Mucosa of gallbladder (tissue), 1 donor: ENCODE measurements at places on chromosomes 13 and 19. TPM values are rescaled to one million over a fixed set of nuclear protein-coding genes. Genes with fewer than 3 reads are reported as not detected.

DNA sequence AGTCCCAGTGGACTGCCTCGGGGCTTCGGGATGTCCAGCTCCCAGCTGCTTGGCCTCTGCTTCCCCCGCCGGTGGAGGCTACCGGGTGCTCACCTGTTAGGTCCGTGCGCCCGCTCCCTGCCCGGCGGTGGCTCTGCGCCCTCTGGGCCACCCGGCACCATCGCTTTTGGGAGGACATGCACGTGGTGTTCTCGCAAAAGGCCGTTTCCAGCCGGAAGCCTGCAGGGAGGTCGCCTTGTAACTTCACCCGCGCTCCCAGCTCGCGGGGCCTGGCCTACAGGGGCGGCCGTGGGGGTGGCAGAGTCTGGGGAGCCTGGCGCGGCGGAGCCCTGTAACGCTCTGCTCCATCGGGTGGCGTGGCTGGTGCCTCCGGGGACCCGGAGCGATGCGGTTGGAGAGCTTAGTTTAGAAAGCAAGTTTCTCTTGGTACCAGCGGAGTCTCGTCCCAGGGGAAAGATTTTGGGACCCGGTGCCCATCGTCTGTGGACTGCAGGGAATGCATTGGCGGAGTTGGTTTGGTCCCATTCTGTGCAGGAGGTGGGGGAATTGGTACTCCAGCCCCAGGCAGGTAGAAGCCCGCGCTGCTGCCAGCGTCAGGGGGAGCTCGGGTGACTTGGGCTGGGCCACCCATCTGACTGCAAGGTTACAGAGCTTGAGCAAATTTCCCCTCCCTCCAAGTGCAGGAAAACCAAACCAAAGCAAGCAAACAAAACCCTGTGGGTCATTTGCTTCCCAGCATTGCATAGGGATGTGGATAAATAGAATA lies 673 bp downstream of the SPATA13 start:
- no peak for DNase-seq

DNA sequence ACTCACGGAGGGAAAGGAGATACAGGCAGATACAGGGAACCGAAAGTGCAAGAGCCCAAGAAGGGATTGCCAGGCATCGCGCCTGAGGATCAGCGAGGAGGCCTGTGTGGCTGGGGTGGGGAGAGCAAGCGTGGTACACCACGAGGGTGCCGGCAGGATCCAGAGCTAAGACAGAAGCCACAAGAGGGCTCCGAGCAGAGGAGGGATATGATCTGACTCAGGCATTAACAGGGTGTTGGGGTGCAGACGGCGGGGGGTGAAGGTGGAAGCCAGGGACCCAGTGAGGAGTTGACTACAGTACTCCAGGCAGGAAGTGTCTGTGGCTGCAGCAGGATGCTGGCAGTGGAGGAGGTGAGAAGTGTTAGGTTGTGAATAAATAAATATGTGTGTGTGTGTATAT lies 5.4 kb upstream of the PPP1R37 start:
- DNase-seq, result no peak

DNA sequence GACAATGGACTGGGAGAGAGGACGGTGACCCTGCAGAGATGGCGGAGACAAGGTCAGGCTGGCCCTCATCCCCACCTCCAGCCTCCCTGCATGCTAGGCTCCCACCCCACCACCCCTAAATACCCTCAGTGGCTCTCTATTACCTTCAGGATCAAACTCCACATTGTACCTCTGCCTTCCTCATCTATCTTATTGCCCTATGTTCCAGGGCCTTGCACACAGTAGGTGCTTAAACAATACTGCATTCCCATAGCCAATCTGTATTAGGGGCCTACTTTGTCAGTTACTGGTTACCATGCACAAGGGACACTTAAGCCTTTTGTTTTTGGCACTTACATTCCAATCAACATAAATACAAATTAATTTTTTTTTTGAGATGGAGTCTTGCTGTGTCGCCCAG lies 6.5 kb downstream of the PALM3 start:
- no peak for DNase-seq

- no peak for DNase-seq
Measured at GRCh38 chr13:21594715-21595545, 9.0 kb downstream of the MICU2 start.

THSD8 gene
- total RNA-seq, result 4.1 TPM

GARIN5A gene
- total RNA-seq, result 5.0 TPM

DNA sequence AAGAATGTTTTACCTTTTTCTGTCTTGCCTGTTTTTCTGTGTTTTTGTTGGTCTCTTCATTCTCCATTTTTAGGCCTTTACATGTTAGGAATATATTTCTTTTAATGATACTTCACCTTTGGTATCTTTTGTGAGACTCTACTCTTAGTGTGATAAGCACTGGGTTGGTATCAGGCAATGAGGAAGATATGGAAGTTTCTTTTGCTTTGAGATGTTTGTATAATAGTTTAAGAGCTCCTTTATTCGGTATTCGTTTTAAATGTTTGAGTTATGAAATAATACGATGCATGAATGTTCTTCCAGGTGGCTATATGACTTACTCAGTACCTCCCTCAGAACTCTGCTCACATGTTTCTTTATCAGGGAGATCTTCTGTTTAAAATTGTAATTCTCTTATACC lies 144.8 kb downstream of the PDS5B start:
- no peak for DNase-seq

DNA sequence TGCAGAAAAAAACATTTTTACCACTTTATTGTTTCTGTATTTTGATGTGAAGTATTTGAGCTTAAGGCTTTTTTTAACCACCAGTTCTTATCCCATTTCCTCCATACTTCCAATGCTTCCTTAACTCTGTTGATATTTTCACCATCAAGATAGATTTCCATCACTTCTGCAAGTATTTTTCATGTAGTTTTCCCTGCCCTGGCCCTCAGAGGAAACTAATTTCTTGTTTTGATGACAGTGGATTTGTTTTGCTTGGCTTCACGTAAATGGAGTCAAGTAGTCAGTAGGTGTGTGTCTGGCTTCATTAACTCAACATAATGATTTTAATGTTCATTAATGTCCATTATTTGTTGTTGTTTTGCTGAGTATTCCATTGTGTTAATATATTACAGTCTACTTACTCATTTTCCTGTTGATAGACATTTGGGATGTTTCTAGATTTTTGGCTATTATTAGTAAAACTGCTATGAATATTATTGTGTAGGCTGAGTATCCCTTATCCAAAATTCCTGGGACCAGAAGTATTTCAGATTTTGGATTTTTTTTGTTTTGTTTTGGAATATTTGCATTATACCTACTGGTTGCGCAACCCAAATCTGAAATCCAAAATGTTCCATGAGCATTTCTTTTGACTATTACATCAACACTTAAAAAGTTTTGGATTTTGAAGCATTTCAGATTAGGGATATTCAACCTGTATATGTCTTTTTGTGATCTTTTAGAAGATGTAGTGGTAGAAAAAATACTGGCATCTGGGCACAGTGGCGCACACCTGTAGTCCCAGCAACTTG lies 23.3 kb downstream of the ZNF582 start:
- DNase-seq, result no peak

- no peak for DNase-seq
Measured at GRCh38 chr13:101965096-101965495, 436.8 kb downstream of the FGF14 start.

- no peak for DNase-seq
Measured at GRCh38 chr13:26719356-26719945, 41.1 kb downstream of the GPR12 start.

FOSB gene
- 7.2 TPM for total RNA-seq

- no peak for DNase-seq
Measured at GRCh38 chr13:49435992-49436391, 7.9 kb downstream of the CAB39L start.

HIF3A gene
- 52.0 TPM for total RNA-seq

SBK2 gene
- total RNA-seq, result not detected

DNA sequence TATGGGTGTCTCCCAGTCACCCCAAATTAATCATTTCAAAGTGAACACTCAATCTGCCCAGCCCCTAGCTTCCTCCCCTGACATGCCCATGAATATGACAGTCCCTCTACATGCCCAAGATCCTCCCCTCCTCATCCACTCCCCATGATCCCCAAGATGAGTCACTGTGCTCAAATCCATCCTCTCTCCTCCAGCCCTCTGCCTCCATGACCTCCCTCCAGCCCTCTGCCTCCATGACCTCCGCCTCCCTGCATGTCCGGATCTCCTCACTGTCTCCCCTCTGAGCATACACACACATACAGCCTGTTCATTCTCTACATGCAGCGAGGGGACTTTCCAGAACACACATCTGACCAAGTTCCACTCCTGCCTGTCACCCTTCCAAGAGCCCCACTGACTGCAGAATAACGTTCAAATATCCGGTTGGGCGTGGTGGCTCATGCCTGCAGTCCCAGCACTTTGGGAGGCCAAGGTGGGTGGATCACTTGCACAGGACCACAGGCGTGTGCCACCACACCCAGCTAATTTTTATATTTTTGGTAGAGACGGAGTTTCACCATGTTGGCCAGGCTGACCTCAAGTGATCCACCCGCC lies 18.4 kb upstream of the FEM1A start:
- no peak for DNase-seq

GRCh38 chr19:11251650-11252314 lies 10.5 kb downstream of the DOCK6 start:
- DNase-seq, result no peak

DNA sequence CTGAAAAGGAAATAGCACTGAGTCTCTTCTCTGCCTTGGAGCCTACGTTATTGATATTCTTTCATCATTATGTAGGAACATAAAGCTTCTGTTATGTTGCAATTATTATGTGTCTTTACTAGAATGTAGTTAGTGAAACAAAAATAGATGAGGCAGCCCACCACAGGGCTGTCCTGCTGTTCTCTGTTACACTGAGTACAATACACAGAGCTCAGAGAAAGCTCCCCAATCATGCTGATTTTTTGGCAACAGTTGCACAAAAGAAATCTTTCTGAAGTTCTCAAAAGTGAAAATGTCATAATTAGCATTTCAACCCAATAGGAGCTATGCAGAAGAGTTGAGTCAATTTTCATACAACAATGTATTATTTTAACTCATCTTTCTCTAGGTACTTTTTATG lies 119.5 kb downstream of the EFNB2 start:
- DNase-seq, result no peak

ZNF763 gene
- total RNA-seq, result 5.2 TPM

DNA sequence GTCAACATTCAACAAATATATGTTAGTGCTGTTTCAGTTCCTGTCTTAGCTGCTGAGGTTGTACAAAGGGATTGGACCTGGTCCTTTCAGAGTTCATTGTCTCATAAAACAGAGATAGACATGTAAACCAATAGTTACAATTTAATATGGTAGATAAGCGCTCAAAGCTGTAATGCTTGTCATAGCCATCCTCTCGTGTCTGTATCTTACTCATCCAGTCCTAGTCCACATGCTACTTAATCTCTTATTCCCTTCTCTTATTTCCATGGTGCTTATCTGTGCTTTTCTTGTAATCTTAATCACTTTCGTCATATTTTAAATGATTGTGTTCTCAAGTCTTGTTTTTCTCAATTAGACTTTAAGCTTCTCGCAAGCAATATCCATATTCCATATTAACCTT lies 185.2 kb upstream of the OBI1 start:
- DNase-seq, result no peak
